ENCODE measurements at places on chromosomes 5 and 9.

DNA sequence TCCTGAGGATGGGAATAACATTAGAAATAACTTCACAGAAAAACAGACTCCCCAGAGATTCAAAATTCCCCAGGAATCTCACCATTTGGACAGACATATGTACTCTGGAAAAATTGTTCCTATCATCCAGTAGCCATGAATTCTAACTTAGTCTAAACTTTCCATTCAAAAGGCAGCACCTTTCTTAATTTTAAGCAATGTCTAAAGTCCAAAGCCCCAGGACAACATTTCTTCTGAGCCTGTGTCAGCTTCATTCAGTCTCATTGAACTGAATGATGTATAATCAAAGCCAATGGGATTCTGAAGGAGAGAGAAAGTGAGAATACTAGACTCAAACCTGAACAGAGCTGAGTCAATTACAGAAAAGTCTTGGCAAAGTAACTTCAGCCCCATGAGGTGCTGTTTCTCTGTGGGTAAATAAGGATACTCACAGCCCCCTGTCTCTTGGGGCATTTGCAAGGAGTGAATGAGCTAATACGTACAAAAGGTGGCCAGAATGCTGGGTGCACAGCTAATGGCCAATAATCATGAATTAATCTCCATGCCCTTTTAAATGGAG is 140.6 kb downstream of the SEMA5A start:
- DNase-seq: no peak

- DNase-seq: no peak
These were observed 126.3 kb downstream of the KDM4C start for GRCh38 chr9:6884101-6884500.

DNA sequence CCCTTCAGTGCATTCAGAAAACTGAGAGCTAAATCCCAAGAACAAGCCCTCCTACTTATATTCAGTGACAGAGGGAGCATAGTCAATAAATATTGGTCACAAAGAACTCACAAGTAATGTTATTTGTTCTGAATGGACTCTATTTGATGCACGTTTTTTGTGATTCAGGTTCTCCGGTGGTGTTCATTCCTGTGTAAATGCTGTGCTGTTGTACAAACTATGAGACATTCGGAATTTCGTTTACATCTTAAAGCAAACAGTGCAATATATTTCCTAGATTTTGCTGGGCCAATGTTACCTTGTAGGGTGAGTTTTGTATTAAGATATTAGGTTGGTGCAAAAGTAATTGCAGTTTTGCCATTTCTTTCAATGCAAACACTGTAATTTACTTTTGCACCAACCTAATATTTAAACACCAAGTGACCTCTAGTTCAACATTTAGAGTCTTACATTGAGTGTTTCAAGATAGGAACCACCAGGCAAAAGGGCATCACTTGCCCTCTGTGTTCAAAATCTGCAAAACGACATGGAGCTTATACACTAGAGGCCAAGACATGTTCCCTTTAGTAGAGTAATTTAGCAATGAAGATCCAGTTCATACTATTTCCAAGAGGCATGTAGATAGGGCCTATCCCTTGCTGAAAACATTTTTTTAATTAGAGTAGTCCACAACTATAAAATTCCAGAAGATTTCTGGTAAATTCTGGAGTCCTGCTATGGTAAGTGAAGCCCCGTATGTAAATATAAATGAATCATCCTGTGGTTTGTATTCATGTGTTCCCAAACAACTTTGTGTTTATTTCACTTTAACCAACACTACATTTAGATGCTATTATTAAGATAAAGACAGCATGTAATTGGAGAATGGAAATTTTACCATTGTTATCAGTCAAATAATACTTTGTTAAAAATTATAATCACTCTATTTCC is 444.0 kb upstream of the PTGER4 start:
- DNase-seq: no peak

DNA sequence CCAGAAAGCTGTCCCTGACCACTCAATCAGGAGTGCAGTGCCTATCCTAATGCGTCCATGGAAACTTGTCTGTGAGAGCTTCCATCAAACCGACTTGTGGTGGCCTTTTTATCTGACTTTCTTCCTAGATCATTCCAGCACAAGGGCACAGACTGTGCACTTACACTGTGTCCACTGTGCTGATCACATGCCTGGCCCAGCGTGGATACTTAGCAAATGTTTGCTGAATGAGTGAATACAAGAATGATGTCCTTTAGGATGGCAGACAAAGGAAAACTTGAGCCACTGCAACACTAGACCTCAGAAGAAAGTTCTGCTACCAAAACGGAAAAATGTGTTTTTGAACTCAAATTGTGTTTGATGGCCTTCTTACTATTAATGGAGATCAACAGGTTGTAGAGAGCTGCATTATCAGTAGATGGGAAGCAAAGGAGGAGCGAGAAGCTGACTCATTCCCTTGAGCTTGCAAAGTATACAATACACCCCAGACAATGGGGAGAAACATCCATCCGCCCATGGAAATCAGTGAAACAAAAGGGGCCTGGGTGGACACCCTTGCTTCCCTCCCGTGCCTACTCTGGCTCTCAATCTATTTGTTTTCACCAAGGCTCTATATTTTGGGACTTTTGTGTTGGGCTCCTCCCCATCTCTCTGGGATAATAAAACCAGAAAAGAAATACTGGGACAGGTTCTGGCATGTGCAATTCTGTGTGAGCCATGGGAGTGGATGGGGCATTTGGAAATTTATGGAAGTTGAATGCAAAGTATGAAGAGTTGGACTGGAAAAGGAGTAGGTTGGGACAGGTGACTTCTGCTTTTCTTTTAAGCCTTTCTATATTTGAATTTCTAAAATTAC is 76.2 kb upstream of the ZFAND5 start:
- DNase-seq: no peak

DNA sequence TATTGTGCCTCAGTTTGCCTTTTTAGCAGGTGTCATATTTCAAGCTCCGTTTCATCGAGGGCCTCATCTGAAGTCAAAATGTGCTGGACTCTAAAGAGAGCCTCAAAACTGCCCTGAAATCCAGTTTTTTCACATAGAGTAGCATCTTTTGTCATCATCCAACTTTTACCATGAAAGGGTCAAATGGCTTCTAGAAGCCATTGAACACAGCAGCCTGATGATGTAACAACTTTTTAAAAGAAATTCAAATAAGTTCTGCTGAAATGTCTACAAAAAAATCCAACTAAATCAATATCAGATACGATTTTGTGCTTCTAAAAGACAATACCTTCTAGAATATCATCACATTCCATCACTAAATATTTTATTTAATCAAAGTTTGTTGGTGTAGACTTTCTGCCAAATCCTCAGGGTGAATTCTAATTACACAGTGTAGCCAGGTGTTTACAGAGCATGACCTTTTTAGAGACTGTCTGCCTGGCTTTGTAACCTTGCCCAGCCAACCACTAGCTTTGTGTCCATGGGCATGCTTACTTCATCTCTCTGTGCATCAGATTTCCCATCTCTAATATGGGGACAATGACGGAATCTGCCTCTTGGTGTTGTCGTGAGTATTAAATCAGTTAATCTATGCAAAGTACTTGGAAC is 505.0 kb downstream of the EBF1 start:
- no peak for DNase-seq

GRCh38 chr9:33379666-33380389 is 22.5 kb downstream of the AQP7 start:
- no peak for DNase-seq

- no peak for DNase-seq
These were observed 116.5 kb downstream of the SLC1A3 start for GRCh38 chr5:36722900-36723299.

DNA sequence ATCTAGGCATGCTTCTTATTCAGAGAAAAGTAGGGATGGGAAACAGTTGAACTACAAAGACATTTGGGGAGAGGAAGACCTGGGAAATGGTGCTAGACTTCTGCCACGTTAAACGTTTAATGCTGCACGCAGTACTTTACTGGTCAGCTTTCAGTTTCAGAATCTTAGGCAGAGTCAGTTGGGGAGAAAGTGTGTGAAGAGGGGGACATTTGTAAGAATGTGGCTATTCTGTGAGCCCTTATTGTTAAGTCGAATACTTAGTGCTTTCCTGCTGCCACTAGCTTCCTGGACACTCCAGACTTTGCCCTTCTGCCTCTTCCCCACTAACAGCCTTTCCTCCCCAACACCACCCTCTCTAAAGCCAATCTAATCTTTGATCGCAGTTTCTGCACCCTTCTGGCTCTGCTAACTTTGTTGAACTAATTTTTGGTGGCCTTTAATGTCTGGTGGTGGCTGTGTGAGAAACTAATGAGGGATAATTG is 6.1 kb downstream of the CYSTM1 start:
- no peak for DNase-seq

GRCh38 chr5:150895431-150896428 is 9.1 kb downstream of the ZNF300 start:
- DNase-seq: no peak

DNA sequence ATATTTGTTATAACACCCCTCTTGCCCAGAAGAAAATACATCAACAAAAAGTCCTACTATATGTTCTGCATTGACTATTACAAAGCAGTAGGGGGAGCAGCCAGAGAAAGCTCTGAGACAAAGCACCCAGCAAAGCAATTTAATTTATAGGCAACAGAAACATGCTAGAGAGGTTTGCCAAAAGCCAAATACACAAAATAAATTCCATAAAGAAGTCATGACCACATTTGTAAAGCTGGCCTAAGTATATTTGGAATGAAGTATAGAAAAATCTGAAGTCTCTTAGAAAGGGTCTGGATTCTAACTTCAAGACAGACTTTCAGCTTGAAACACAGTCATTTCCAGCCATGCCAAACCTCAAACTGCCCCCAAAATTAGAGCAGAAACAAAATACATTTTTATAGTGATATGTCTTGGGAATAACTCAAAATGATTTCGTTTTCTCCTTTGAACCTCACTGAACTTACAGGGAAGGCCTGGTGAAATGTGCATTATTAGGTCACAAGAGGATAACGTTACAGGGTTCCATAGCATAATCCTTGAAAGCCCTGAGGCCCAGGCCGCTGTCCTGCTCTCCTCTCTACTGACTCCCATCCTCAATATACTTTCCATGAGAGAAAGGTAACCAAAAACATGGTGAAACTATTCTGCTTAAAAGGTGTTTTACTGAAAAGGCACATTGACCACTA is 451.8 kb downstream of the RAB3C start:
- no peak for DNase-seq

- no peak for DNase-seq
These were observed 93.0 kb downstream of the FGF18 start for GRCh38 chr5:171512397-171512796.

DNA sequence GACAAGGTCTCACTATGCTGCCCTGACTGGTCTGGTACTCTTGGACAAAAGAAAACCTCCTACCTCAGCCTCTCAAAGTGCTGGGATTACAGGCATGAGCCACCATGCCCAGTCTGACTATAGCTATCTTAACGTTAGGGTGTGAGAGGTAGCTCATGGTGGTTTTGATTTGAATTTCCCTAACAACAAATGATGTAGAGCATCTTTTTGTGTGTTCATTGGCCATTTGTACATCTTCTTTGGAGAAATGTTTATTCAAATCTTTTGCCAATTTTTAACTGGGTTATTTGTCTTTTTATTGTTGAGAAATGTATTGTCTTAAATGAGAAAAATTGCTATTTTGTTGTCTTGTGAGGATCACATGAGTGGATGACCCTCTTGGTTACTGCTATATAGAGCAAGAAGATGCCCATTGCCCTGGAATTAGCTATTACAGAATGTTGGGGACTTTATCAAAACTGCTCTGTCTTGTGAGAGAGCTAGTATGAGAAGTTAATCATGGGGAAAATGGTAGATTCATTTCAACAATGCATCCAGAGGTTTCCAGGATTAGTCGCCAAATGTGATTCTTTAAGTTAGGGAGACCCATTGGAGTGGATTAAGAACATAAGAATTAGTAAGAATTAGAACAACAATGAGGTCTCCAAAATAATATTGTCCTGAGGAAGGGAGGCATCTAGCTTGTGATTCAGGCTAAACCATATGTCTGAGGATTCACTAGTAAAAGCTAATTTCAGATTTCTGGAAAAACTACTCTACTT is 124.3 kb upstream of the MOCS2 start:
- no peak for DNase-seq

- no peak for DNase-seq
These were observed 134.9 kb downstream of the ATG10 start for GRCh38 chr5:82106756-82107155.

GRCh38 chr9:17121264-17121663 is 13.6 kb upstream of the CNTLN start:
- DNase-seq: no peak

DNA sequence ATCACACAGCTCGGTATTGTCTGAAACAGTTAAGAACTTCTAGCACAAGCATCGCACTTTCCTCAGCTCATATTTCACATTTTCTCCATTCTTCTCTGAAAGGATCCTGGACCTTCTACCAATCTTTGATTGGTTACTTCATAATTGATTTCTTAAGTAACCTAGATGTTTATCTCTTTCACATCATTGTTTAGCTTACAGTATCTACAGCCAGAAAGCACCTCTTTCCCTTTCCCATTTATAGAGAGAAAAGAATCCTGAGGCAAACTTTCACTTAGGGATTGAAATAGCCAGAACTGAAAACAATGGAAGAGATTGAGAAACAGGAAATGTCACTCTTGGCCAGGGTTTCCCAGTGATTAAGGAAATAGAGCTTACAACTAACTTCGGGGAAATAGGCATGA is 2.5 kb downstream of the IL33 start:
- no peak for DNase-seq

- DNase-seq: no peak
These were observed 53.9 kb downstream of the CSNK1A1 start for GRCh38 chr5:149497357-149497756.

- DNase-seq: no peak
These were observed 1028.5 kb downstream of the NR2F1-AS1 start for GRCh38 chr5:92552206-92553160.

All from stimulated activated CD4-positive, alpha-beta T cell treated with anti-CD3 and anti-CD28 coated beads, Interleukin-4, amount 100 ng/mL, for 1 hour (primary cell).